ENCODE measurements at places on chromosomes 2 and 18. TPM values are rescaled to one million over a fixed set of nuclear protein-coding genes. Genes with fewer than 3 reads are reported as not detected.

Gene ARHGAP15
- 4.2 TPM for total RNA-seq

Gene DUSP19
- 4.7 TPM for total RNA-seq

Gene MC5R
- not detected for total RNA-seq

Gene DSG2
- total RNA-seq: 43.0 TPM

Gene ALPG
- total RNA-seq: not detected

Gene KIDINS220
- 34.4 TPM for total RNA-seq

GRCh38 chr2:143611336-143611735 lies 482.1 kb downstream of the ARHGAP15 start:
- H3K4me1 ChIP-seq: no peaks in the 10 kb centered on the region
- DNase-seq: no peak
- H3K27ac ChIP-seq: no peak overlapping the region
- H3K27me3 ChIP-seq: no peaks in the 10 kb centered on the region

- H3K4me1 ChIP-seq: peaks cover 10% of the 10 kb centered on the region
- no peak overlapping the region for H3K27ac ChIP-seq
- no peak for DNase-seq
- no peaks in the 10 kb centered on the region for H3K27me3 ChIP-seq
- H3K36me3 ChIP-seq: no peaks in the 10 kb centered on the region
Measured at GRCh38 chr18:22188559-22189267, 19.3 kb downstream of the GATA6 start.

DNA sequence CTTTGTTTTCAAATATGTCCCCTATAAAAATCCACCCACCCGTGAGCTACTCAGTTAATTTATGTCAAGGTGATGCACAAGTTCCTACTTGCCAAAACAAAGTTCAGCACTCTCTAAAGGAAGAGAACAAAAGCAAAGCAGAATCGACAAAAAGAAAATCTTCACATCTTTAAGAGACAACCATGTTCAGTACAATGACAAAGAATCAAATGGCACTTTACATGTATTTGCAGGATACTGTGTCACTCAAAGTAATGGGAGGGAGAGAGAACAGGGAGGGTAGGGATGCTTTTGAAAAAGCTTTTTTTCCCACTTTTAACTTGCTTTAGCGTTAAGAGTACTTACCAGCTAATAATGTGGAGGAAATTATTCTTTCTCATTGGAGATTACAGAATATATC lies 39.0 kb upstream of the FAM237A start:
- no peak overlapping the region for H3K27ac ChIP-seq
- DNase-seq: no peak
- H3K36me3 ChIP-seq: no peaks in the 10 kb centered on the region
- H3K27me3 ChIP-seq: no peaks in the 10 kb centered on the region

DNA sequence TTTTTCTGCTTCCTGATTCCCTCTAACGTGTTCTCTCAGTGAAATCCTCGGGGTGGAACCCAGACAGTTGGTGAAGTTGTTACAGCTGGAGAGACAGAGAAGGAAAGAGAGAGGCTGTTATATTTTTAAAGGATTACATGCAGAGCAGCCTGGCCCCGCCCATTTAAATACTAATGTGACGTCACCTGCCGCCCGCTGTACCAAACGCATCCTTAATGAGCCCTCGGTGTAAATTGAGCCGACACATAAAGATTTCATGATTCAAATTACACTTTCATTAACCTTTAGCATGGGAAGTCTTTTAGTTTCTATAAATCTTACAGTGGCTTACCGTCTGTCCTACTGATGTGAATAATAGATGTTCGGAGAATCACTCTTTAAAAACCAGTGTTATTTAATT lies 164.0 kb upstream of the SIX3 start:
- H3K27ac ChIP-seq: no peak overlapping the region
- no peak for DNase-seq
- no peaks in the 10 kb centered on the region for H3K36me3 ChIP-seq
- H3K4me3 ChIP-seq: no peak overlapping the region
- H3K4me1 ChIP-seq: no peaks in the 10 kb centered on the region

GRCh38 chr2:1731447-1731962 lies 12.8 kb downstream of the PXDN start:
- DNase-seq: no peak
- no peak overlapping the region for H3K4me3 ChIP-seq
- H3K27me3 ChIP-seq: peaks cover 34% of the 10 kb centered on the region
- no peaks in the 10 kb centered on the region for H3K4me1 ChIP-seq
- H3K36me3 ChIP-seq: no peaks in the 10 kb centered on the region

DNA sequence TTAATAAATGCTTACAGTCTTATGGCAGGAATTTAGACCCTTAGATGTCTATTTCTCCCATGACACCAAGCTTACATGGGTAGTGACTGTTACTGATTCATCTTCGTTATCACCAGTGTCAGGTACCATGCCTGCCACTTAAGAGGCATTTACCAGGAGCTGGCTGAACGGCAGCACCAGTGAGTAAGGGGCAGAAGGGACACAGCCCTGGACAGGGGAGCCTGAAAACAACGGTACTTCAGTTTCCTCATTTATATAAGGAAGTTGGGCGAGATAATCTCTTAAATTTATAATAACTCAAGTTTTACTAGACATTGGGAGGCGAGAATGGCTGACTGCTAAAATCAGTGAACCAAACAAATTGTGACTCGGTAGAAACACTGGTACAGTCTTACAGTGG lies 1.2 kb downstream of the COA5 start:
- no peak for DNase-seq
- H3K36me3 ChIP-seq: peaks cover 59% of the 10 kb centered on the region
- H3K27ac ChIP-seq: no peak overlapping the region
- peak overlapping the region; percentile 99 for H3K4me3 ChIP-seq
- no peaks in the 10 kb centered on the region for H3K27me3 ChIP-seq

DNA sequence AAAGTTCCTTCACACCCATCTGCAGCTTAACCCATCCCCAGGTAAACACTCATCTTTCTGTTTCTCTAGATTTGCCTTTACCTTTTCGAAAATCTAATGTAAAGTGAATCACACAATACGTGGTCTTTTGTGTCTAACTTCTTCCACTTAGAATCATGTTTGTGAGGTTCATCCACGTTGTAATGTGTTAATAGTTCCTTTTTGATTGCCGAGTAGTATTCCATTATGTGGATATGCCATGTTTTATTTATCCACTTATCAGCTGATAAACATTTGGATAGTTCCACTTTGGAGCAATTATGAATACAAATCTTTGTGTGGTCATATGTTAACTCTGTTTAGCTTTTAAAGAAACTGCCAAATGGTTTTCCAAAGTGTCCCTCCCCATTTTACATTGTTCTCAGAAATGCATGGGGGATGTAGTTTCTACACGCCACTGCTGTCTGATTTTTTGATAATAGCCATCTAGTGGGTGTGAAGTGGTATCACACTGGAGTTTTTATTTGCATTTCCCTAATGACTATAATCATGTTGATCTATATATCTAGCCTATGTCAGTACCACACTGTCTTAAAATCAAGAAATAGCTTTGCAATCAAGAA lies 22.3 kb downstream of the PECR start:
- H3K36me3 ChIP-seq: no peaks in the 10 kb centered on the region
- DNase-seq: no peak
- no peaks in the 10 kb centered on the region for H3K27me3 ChIP-seq
- H3K27ac ChIP-seq: no peak overlapping the region
- no peak overlapping the region for H3K4me3 ChIP-seq

- no peaks in the 10 kb centered on the region for H3K36me3 ChIP-seq
- H3K27ac ChIP-seq: 0 out of 3 replicates have a peak overlapping the region, but pooled peaks have one; percentile 2
- no peak overlapping the region for H3K4me3 ChIP-seq
- DNase-seq: no peak
- no peaks in the 10 kb centered on the region for H3K4me1 ChIP-seq
Measured at GRCh38 chr2:96665083-96665569, 22.6 kb downstream of the FER1L5 start.

DNA sequence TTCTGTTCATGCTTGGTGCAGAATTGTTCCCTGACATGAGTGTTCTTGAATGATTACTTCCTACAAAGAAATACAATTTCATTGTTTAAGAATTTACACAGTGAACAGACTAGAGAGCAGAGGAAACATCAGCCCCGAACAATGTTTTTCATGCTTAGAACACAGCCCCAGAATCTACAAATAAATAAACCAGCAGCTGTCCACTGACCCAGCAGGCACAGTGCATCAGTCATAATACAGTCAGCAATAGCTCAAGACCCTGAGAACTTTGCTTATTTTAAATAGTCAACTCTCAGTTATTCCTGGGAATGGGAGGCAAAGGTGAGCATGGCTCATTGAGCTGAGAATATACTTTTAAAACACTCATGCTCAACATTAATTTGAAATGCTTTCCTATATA lies 38.4 kb downstream of the XIRP2 start:
- H3K27ac ChIP-seq: no peak overlapping the region
- no peaks in the 10 kb centered on the region for H3K36me3 ChIP-seq
- no peaks in the 10 kb centered on the region for H3K4me1 ChIP-seq
- no peak for DNase-seq
- no peaks in the 10 kb centered on the region for H3K27me3 ChIP-seq

DNA sequence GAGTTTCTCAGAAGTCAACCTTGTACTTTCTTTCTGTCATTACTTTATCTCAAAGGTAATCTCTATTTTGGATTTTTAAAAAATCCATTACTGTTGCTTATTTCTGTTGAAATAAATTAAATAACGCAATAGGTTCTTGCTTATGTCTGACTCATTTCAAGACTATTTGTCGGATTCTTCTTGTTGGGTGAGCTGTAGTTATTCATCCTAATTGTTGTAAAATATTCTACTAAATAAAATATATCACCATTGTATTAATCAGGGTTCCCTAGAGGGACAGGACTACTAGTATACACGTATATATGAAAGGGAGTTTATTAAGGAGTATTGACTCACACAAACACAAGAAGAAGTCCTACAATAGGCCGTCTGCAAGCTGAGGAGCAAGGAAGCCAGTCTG lies 403.9 kb upstream of the CYRIA start:
- no peaks in the 10 kb centered on the region for H3K4me1 ChIP-seq
- no peaks in the 10 kb centered on the region for H3K27me3 ChIP-seq
- H3K4me3 ChIP-seq: no peak overlapping the region
- H3K27ac ChIP-seq: no peak overlapping the region
- no peaks in the 10 kb centered on the region for H3K36me3 ChIP-seq
- DNase-seq: no peak

- H3K4me1 ChIP-seq: no peaks in the 10 kb centered on the region
- H3K4me3 ChIP-seq: no peak overlapping the region
- no peak overlapping the region for H3K27ac ChIP-seq
- DNase-seq: no peak
- 0 out of 2 replicates have a peak, but pooled peaks cover 4% of the 10 kb centered on the region for H3K27me3 ChIP-seq
Measured at GRCh38 chr18:76752400-76752799, 70.0 kb upstream of the ZNF236 start.
